GM23338 (cell line): ENCODE measurements at places on chromosomes 2 and 18.

DNA sequence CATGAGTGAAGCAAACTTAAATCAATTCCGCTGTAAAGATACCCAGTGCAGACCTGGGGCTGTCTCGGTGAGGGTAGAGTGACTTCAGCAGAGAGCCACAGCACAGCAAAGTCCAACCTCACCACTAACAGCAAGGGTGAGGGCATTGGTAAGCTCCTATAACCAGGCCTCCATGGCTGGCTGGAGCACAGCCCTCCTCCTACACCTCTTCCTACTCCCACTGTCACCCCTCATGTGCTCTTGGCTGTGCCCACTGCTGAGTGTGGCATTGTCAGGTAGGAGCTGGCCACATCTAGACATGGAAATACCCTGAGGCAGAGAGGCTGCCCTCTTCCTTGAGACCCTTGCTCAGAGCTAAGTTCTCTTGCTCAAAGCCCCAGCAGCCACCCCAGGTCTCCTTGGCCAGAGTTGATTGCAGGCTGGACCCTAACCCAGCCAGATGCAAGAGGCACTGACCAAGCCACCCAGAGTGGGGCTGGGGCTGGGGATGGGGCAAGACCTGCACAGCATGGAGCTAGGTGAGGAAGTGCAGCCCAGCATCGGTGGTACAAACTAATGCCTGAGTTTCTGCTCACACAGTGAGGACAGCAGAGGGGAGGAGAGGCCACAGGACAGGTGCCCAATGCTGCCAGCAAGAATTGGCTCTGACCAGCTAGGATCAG, 77.6 kb upstream of the RAB6C start:
- no peak for DNase-seq

- no peak for DNase-seq
Measured at GRCh38 chr2:175175896-175176295, 5.6 kb downstream of the ATP5MC3 start.

GRCh38 chr18:80254971-80255500, 7.7 kb upstream of the PARD6G start:
- no peak for DNase-seq

DNA sequence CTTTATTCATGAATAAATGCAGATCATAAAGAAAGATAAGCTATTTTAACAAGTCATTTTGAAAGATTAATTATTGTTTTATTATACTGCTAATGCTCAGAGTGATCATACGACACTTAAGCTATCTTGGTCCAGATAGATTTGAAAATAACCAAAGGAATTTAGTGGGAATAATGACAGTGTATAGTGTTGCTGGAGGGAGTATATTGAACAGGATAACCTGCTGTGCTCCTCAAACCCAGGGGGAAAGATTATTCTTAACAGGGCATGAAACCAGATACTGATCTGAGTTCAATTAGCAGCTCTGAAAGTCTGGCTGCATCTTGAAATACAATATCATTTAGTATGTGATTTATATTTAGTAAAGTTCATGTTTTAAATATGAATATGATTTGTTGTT, 216.3 kb upstream of the ITGA4 start:
- DNase-seq, result no peak

DNA sequence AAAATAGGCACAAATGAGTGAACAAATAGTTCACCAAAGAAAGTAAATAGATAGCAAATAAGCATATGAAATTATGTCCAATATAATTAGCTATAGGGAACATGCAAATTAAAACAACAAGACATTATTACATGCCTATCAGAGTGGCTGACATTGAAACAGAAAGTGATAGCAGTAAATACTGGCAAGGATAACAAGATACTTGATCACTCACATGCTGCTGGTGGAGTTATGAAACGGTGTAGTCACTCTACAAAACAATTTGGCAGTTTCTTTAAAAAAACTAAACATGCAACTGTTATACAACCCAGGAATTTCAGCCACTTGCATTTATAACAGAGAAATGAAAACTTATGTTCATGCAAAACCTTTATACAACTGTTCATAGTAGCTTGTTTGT, 439.2 kb upstream of the ACVR2A start:
- no peak for DNase-seq

DNA sequence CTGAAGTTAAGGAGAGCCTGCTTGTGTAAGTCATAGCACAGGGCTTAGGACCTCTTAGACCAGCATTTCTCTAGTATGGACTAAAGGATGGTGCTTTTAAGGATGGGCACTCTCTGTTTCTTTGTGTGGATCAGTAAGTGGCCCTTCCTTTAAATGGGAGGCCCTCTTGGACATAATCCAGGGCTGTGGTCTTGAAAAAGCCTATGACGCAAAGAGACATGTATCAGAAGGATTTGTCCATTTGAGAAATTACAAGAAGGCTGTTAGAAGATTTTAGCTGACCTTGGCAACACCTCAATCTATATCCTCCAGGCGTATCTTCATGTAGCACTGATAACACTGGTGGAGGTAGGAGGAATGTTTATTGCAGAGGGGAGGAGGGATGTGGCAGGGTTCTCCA, 79.2 kb downstream of the PRPF40A start:
- DNase-seq, result no peak

- no peak for DNase-seq
Measured at GRCh38 chr2:16561676-16562075, 104.0 kb downstream of the CYRIA start.

DNA sequence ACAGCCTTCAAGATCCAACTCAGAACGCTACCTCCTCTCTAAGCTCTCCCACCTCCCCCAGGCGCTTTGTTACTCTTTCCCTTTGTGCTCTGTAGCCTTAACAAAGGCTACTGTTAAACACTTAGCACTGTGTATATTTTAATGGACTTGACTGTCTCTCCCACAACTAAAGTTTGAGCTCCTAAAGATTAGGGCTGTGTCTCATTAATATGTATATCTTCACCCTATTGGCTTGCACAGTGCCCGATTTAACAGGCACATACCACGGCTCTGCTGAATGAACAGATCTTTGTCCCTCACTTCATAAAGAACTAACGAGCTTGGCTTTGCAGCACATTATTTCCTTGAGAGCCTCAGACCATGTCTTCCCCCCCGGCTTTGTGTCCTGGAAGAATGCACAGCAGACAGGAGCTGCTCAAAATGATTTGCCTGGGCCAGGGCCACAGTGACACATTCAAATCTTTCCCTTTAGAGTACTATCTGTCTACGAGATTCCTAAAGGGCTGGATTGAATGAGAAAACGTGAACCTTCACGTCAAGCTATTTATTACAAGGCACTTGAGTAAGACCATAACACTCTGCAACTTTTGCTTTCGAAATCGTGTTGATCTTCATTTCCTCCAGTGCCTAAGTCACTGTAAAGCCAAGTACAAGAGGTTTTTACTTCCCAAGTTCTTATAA, 22.1 kb downstream of the ABHD3 start:
- peak; percentile 24 for DNase-seq

GRCh38 chr2:133504566-133505505, 63.4 kb downstream of the NCKAP5 start:
- DNase-seq, result no peak

GRCh38 chr2:114127372-114127771, 237.5 kb downstream of the ACTR3 start:
- DNase-seq, result no peak

DNA sequence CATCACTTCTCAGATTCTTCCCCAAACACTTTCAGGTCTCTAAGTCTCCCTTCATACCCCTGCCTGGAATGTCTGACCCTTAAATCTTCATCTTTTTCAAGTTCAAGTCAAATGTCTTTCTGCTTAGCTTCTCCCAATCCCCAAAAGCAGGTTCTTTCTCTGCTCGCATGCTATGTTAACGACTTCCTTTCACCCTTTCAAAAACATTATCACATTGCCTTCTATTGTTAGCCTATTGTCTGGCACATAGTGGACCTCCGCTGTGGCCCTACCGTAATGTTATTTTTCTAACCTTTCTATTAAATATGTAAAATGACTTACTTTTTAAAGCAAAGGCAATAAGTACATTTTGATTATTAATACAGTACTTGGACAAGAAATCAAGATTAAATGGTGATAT, 2.2 kb downstream of the CDKL4 start:
- peak; percentile 34 for DNase-seq

GRCh38 chr2:152613235-152613634, 104.0 kb downstream of the PRPF40A start:
- no peak for DNase-seq

- DNase-seq, result no peak
Measured at GRCh38 chr2:224036731-224037361, 2.2 kb downstream of the SERPINE2 start.

DNA sequence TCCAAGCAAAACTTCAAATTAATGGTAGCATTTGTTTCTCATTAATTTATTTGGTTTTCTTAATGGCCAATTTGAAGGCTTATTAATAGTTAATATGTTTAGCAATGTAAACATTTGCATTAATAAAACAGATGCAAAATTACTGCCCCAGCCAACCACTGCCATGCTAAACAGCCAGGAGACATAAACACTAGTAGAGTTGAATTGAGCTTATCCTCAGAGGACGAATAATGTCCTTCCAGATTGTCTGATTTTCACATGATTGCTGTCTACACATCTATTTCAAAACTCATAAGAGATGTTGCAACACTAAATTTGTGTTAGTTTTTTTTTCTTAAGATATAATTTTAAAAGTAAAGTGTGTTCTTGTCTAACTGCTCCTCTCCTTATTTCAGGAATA, 128.5 kb downstream of the DCC start:
- no peak for DNase-seq

DNA sequence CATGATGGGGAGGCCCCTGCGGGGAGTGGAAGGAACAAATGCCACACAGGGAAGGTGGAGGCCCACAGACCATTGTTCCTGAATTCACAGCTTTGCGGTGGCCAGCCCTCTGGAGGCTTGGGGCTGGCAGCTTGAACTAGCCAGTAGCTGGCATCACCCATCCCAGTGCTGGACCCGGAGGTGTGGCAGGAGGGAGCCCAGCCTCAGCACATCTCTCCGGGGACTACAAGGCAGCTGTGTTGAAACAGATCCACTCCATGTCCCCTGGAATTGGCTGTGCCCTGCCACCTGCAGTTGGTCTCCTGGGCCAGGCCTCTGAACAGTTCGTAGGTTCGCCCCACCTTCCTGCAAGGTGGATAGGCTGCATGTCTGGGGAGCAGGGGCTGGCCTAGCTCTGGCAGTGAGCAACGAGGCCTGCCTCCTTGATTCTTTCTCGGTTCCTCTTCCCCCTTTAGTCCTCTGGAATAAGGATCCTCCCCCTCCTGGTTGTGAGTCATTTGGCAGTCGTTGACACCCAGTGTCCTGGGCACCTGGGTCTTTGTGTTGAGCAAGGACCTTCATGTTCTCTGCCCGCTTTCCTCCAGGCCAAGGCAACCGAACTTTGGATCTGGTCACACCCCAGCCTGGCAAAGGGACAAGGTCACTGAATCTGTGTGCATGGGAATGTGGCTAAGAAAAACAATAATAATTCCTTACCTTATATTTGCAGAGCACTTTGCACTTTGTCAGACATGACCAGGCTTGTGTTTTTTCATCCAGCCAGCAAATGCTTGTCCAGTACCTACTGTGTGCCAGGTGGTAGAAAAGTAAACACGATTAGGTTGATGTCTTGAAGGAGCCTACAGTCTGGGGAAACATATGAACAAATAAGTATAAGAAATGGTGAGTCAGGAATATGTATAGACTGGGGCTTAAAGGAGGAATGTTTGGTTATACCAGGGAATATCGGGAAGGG, 55.0 kb upstream of the MCFD2 start:
- DNase-seq, result no peak

- peak; percentile 97 for DNase-seq
Measured at GRCh38 chr2:176449852-176450251, 180.6 kb downstream of the MTX2 start.

DNA sequence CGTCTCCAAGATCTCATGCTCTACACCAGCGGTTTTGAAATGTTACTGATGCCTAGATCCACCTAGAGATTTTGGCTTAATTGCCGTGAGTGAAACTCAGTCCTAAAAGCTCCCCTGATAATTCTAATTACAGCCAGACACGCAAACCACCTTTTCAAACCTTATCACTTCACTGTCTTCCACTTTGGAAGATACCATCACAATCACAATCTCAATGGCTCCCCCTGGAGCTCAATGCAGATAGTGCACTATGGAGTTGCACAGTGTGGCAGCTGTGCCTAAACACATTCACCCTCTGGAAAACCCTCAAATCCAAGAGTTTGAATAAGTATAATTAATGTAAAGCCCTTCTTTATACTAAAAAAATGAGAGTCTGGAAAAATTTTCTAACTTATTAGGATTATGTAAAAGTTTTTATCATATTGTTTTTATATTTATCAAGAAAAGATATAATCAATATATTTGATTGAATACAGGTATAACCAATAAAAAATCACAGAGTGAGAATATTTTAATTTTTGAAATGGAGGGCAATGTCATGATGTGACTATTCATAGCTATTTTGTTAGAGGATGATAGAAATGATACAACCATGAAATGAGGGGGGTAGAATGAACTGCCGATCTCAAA, 102.9 kb upstream of the SLC8A1 start:
- DNase-seq, result peak; percentile 79

DNA sequence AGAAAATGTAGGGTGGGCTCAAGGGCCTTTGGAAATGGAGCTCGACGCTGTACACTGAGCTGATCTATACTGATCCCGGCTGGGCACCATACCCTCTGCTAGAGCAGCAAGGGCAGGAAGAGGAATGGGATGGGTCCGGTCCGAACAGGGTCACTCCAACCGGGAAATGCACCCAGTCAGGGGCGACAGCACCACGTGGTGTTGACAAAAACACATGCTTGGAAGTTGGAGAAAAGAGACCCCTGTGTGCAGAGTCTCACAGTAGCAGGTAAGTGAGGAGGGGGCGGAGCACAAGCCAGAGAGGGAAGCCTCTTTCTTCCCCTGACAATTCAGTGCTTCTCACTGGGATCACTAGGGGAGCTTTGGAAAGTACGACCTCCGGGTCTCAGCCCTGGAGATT, 84.1 kb upstream of the ASB18 start:
- DNase-seq, result no peak

DNA sequence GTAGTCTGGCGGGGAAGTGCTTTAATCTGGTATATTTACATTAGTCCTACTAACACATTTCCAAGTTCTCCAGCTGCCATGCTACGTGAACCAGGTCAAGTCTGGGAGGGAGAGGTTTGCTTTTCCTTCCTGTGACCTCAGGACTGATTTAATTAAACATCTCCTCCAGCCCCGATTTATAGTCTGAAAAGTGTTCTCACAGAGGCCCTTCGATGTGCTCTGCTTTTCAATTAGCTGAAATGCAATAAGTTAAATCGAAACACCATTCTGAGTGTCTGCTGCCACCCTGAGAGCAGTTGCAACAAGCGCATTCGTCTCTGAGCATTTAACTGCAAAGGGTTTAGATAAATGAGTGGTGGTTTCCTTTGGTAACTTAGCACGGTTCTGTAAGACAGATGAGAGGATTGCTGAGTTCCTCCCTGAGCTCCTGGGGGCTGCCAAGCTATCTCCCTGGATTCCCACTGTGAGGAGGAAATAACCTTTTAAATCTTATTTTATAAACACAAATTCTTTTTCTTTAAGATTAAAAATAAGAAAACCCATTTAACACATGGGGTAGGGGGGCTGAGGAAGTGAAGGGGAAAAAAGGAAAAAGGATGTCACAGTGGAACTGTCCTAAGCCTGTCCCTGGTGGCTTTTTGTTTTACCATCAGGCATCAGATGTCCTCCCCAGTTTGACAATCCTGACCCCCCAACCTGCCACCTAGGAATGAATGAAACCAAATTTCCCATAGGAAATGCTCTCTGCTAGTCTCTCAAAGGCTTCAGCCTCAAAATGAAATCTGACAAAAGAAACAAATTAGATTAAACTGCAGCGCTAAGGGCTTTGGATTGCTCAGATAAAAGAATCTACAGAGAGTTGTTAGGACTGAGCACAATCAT, 56.5 kb upstream of the CREB1 start:
- DNase-seq, result peak; percentile 83
